ENCODE measurements at places on chromosomes 2 and 18. TPM values are rescaled to one million over a fixed set of nuclear protein-coding genes. Genes with fewer than 3 reads are reported as not detected.

DNA sequence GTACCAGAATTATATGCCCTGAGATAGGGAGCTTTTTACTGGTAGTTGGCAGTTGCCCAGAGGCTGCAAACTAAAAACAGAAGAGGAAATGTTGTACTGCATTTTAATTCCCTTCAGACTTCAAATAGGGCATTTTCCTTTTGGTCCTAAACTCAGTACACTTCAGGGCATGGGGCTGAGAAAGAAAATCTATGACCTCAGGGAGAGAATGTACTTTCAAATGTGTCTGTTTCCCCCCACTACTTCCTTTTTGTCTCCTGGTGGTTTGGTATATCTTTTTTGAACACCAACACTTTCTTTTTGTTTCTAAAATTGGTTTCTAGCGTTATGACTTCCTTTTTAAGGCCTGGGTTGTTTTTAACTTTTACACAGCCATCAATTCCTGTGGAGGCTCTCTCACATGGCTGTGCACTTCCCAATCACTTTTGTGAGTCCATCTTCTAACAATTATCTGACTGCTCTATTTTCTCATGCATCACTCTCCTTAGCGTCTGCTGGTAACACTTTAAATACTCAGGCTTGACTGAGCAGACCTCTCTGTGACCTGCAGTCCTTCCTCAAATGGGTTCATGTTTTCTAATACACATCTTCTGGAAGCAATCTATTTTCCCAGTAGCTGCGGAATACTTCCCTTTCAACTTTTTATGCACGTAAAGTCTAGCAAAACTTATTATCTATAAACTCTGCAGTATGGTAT lies 596.0 kb downstream of the LRP1B start:
- DNase-seq: peak; percentile 6

DNA sequence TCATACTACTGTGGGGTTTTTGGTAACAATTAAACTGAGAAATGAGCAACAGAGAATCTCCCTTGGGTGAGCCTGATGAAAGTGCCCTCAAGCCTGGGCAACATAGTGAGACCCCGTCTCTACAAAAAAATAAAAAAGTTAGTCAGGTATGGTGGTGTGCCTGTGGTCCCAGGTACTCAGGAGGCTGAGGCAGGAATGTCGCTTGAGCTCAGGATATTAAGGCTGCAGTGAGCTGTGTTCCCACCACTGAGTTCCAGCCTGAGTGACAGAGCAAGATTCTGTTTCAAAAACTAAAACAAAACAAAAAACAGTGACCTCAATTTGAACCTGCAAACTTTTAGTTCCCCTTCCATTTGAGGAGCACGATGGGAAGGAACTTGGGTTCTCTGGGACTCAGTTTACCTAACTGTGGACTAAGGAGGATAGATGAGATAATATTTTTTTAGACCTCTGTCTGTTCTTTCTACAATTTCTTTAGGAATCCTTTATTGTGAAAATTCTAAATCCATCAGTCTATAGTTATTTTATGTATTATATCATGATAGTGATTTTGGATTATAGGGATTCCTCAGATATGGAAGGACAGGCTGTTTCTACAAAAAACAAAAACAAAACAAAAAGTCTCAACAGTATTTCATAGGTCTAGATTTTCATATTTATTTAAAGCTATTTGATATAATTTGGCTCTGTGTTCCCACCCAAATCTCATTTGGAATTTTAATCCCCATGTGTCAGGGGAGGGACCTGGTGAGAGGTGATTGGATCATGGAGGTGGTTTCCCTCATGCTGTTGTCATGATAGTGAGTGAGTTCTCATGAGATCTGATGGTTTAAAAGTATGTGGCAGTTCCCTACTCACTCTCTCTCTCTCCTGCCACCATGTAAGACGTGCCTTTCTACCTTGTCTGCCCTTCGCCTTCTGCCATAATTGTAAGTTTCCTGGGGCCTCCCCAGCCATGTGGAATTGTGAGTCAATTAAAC lies 178.6 kb downstream of the MYCN start:
- no peak for DNase-seq

DNA sequence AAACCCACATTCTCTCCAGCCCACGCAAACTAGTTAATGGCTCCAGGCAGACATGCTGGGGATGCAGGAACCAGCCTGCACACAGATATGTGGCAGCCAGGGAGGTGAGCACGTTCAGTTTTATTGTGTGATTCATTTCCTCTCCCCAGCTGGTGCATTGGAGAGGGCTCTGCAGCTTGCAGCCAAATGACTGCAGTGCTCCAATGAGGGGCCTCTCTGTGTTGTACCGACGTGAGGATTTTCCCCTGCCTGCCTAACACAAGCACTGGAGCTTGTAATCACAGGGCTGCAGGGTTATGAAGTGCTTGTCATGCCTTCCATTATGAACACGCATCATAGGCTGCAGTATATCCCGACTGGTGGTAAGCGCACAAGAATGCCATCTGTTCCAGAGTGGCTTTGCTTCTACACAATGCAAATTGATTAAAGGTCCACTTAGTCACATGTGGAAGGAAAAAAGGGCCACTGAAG lies 92.3 kb upstream of the THUMPD2 start:
- DNase-seq: peak; percentile 26

- peak; percentile 64 for DNase-seq
These were observed 73.5 kb downstream of the ROCK2 start for GRCh38 chr2:11270891-11271290.

DNA sequence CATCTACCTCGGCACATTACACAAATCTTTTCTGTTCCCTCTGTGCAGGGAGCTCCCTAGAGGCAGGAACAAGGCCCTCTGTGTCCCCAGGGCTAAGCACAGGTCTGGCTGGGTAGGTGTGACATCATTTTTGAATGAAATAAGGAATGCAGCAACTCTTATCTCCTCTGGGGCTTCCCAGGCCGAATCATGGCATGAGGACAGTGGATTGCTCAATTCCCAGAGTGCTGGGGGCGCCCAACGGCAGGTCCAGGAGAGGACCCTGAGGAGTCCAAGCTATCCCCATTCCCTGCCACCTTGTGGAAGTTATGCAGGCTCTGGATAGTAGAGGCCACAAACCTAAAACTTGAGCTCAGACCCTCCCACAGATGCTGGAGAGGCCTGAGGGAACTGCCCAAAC lies 158.0 kb upstream of the RAB6C start:
- no peak for DNase-seq

DNA sequence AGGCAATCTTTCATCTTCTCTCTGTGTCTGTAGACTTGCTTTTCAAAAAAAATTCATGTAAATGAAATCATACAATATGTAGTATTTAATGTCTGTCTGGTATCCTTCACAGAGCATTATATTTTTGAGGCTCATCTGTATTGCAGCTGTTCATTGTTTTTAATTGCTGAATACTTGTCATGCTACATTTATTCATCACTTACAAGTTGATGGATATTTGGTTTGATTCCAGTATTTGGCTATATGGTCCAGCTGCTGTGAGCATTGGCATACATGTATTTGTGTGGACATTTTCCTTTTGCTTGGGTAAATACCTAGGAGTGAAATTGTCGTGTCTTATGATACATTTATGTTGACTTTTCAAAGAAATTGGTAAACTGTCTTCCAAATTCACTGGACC lies 441.4 kb downstream of the DCDC2C start:
- no peak for DNase-seq

DNA sequence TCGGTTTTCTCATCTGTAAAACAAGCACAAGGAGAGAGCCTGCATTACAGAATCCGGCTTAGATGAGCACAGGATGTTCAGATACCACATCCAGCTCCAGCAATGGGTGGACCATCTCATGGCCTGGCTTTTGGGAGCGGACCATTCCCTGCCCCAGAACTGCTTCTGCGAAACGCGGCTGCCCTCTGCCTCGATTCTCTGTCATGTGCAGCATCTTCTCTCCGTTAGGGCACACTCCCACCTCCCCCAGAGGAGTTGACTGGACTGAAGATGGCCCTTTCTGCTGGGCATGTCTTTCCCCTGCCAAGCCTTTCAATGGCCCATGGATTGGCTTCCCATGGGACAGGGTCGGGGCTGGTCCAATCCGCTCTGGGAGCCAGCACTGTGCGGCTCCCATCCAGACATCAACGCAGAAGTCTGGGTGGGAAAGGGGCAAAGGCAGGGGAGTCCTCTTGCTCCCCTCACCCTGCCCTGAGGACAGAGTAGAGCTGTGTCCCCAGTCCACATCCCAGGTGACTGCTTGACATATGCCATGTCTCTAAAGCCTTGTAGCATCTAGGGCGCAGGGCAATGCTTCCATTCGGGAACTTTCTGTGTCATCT lies 14.3 kb upstream of the FAHD2A start:
- no peak for DNase-seq

DNA sequence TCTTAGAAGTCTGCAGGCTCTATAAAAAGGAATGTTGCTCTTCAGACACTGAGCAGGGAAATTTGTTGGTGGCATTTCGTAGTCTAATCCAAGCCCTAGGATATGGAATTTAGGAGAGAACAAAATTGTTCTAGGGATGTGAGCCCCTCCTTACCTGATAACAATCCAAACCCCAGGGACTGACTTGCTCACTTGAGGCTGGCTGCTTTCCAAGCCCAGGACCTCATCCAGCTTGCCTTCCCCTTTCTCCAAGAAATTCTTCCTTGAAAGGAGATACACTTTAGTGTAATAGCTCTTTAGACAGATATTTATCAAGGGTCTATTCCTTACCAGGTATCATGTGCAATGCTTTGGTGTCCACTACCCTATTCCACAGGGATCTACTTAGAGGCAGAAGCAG lies 279.8 kb downstream of the C1D start:
- no peak for DNase-seq

DNA sequence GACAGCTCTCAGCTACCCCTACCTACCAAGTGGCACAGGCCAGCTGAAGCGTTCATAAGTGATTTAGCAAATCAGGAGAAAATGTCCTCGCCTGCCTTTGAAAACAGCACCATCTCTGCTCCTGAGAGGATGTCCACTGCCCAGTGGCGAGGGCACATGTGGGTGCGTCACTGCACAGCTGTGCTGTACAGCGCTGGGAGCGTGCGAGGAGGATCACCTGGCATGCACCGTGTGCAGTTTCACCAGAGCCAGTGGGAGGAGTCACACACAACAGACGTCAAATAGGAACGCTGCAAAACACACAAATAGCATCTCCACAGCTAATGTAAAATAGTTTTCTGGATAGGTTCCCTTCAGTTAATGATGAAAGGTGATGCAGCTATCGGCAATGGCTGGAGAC lies 154.1 kb downstream of the HDAC4 start:
- DNase-seq: peak; percentile 89

- no peak for DNase-seq
These were observed 502.1 kb upstream of the TMEFF2 start for GRCh38 chr2:192696857-192697256.

DNA sequence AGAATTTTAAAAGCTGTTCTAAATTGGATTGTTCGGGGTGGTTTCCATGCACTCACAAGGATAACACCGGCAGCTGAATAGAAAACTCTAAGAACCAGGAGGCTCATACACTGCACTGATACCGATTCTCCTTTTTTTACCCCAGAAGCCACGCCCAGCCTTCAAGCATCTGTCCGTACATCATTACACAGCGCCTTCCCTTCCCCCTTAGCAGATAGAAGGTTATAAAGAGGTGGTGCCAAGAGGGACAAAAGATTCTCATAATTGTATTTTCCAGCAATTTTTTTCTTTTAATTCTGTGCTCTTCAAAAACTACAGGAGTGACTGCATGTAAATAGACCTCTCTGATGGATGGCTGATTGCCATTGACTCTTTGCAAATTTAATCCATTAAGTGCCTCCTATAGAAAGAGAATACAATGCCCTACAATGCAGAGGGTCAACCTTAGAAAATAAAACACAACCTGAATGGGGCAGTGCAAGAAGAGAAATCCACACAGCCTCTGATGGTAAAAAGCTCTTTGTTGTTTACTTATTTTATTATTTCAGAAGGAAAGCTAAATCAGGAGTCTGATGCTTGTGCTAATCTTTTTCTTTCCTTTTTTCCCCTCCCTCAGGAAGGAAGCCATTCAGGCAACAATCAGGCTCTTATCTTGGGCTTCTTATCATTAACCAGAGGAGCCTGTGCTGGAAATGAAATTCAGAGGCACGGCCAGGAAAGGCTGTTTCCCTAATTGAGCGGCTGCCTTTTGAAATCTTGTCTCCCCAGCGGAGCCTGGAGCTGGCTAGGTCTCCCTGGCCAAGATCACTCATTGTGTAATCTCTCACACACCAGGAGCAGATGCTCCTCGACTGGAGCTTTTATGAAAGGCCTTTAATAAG lies 198.9 kb upstream of the NABP1 start:
- peak; percentile 30 for DNase-seq

DNA sequence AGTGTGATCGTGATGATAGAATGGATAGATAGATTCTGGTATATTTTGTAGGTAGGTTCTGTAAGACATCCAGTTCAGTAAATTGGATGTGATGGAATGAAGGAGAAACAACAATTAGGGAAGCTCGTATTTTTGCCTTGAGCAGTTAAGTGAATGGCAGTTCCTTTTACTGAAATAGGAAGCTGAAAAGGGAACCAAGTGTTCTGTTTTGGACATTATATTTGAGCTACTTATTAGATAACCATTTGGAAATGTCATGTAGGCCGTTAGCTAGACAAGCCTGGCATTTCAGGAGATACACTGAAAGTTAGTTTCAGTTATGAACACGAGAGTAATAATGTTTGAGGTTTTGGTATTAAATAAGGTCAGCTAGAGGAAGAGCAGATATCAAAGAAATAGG lies 41.5 kb downstream of the MARCHF7 start:
- no peak for DNase-seq

- DNase-seq: no peak
These were observed 139.2 kb downstream of the CCDC102B start for GRCh38 chr18:68937029-68937599.

RIT2 gene
- total RNA-seq: not detected

MARCO gene
- total RNA-seq: not detected

ASB18 gene
- total RNA-seq: not detected

KLF7 gene
- 16.8 TPM for total RNA-seq

MLPH gene
- 24.6 TPM for total RNA-seq

ACTG2 gene
- 0.15 TPM for total RNA-seq

Data from renal cortical epithelial cell (primary cell).